Stimulated activated CD4-positive, alpha-beta T cell treated with anti-CD3 and anti-CD28 coated beads, TNF-alpha, amount 100 ng/mL, for 48 hours (primary cell): ENCODE measurements at places on chromosomes 16 and 17.

GRCh38 chr17:4008441-4009185, 44.4 kb upstream of the ATP2A3 start:
- DNase-seq, result no peak

DNA sequence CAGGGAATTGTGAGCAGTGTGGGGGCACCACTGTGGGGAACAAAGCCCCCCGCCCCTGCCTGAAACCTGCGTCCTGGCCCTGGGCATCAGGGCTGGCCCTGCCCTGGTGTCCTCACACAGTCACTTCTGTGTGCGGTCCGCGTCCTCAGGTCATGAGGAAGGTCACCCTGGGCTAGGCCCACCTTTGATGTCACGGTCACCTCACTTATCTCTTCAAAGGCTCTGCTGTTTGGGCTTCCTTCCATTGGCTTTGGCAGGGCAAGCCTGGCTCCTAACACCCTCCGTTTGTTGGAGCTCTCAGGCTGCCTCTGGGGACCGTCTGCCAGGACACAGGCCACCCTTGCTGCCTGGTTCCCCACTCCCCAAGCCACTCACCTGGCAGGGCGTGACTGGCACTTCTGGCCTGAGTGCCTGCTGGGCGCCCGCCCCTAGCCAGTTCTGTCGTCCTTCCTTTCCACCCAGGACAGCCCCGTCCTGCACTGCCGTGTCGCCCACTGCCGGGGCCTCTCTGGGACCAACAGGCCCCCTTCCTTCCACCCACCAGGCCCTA, 8.8 kb downstream of the CENPX start:
- DNase-seq, result no peak

GRCh38 chr17:82283208-82283749, 9.8 kb upstream of the CSNK1D start:
- no peak for DNase-seq

- DNase-seq, result no peak
These were observed 95.8 kb downstream of the IRF8 start for GRCh38 chr16:85994492-85995490.
